ENCODE measurements at places on chromosomes 5 and 9.

DNA sequence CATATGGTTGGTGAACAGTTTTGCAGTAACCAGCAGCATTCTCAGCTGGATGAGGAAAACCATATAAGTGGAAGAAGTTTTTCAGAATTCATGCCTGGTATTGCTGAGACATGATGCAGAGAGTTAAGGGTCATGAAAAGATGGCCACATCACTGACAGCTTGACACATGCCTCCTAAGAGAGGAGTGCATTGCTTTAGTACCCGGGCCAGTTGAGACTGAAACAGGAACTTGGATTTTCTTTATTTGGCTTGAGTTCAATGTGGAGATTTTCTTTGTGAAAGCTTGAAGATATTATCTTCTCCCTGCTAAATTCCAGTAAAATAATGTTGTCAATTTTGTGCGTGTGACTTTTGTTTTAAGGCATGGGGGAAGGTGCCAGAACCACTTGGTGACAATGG lies 35.8 kb downstream of the HACD4 start:
- no peak for DNase-seq

DNA sequence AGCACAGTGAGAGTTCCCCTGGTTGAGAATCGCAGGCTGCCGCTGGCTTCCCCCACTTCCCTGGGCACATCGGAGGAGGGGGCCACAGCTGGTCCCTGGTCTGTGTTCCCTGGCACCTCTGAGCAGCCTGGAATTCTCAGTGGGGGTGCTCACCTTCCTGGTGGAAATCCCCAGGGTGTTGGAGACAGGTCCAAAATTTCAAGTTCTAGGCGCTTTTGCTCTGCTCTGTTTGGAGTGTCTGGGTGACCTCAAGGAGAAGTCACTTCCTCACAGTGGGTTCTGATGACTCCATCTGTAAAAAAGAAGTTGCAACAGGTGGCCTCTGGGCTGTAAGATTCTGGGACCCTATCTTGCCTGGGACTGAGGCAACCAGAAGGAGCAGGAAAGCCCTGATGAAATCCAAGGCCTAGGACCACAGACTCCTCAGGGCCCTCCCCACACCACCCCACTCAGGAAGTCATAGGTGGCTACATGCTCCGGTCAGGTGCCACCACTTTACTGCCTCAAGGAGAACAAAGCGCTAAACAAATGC lies at the start of gene TRAF1:
TRAF1 (minus strand) TSS at position 400 of the 532 bp plus-strand sequence. CDS start 721 bp downstream, outside the sequence.
- DNase-seq, result no peak

DNA sequence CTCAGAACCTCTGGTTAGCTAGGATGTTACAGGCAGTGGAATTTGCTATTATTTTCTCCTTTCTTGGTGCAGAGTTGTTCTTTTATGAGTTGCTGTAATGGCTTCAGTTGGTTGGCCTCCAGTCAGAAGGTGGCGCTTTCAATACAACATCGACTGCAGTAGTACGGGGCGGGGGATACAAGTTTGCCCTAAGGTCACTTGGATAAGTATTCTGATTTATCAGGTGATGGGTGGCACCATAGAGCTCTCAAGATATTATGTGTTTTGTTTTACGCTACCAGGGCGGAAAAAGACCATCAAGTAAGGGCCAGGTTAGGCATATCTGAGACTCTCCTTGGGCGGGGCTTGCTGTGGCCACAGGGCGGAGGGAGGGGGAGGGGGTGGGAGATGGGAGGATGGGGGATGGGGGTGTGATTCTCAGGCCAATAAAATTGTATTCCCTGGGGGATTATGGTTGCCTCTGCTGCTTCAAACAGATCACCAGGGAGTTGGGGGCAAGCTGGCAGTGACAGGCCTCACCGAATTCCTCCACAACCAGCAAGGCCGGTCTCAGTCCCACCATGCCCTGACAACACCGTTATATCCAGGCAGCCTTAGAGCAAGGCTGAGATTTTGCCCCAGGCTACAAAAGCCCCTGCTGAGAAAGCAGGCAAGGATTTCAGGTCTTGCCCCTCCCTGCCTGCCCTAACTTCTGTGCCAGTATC lies 15.9 kb upstream of the RNF38 start:
- DNase-seq, result no peak

DNA sequence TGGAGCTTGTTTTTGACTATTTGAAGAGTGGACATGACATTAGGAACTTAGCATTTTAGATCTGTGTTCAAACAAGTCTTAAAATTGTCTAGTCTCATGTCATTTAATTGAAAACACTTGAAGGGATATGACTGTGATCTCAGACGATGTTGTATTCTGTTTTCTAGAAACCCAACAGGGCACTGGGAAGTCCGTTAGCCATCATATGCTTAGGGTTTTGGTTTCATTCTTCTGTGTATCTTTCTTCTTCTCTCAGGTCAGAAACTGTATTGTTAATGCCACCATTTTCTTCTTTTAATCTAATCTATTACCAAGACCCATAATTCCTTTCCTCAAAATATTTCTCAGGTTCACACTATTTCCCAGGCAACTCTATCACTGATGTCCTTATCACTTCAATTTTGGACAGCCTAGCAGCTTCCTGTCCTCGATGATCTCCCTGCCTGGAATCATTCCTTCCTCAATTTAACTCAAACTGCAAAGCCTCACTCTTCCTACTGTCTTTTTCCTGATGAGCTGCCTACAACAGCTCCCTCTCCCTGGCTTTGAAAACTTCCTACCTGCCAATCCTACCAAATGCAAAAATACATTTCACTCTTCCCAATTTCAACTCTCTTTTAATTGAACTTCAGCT lies 77.7 kb downstream of the MEF2C start:
- no peak for DNase-seq

GRCh38 chr5:132877938-132878337 lies 4.5 kb downstream of the LEAP2 start:
- DNase-seq, result no peak

DNA sequence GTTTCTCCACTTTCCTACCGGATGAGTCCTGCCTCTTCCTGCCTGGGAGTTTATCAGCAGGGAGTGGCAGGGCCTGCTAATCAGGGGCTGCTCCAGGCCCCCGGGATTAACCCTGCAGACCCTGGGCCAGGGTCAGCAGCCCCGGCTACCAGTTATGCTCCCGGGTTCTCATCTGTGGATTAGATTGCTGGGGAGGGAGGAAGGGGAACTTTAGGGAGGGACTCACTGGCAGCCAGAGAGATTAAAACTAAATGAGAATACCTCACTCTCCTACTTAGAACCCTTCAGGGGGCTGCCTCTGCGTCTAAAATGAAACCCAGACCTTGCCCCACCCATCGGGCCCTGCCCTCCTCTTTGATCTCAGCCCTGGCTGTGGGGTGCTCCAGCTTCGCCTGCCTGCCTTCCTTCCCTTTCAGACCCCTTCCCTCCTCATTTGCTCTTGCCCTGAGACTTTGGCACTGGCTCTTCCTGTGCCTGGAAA lies 130.5 kb upstream of the HAND1 start:
- no peak for DNase-seq

GRCh38 chr9:91174772-91175171 lies 186.9 kb downstream of the AUH start:
- DNase-seq, result no peak
